Activated naive CD4-positive, alpha-beta T cell treated with anti-CD3 and anti-CD28 coated beads, Interleukin-2, amount 50 U/mL, for 16 hours (primary cell): ENCODE measurements at places on chromosomes 5 and 9.

GRCh38 chr5:59575648-59576445, 317.7 kb downstream of the PDE4D start:
- DNase-seq = no peak

- no peak for DNase-seq
Measured at GRCh38 chr5:52077941-52078815, 694.9 kb downstream of the ISL1 start.

DNA sequence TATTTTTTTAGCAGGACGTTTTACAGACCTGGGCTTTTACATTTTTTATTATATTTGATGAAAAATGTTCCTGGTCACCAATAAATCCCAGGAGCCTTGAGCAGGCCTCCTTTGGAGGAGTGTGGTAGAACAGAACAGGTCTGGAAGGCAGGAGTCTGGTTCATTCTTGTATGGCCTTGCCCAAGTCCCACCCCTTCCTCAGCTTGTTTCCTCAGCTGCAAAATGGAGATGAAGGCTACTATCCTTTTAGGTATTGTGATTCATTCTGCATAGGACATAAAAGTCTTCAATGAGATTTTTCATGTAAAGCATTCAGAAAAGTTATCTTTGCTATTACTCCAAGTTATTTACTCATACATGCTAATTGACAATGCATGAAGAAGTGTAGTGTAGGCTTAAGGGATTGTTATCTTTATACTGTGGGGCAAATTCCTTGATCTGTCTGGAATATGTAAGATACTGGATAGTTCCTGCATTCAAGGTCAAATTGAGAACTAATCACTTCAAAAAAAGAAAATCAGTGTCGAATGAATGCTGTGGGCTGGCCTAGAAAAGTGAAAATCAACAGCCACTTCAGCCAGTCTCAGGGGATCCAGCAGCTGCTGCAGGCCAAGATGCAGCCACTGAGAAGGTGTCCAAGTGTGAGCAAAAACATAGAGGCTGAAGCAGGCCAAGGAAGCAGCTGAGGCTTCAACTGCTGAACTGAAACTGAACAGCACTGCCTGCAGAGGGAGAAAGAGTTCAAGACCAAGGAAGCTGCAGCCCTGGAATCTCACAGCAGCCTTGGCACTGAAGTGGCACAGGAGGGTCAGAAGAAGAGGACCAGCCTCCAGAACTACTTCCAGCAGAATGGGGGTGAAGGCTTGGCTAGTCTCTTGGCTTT, 15.5 kb upstream of the SLC36A3 start:
- DNase-seq = no peak

DNA sequence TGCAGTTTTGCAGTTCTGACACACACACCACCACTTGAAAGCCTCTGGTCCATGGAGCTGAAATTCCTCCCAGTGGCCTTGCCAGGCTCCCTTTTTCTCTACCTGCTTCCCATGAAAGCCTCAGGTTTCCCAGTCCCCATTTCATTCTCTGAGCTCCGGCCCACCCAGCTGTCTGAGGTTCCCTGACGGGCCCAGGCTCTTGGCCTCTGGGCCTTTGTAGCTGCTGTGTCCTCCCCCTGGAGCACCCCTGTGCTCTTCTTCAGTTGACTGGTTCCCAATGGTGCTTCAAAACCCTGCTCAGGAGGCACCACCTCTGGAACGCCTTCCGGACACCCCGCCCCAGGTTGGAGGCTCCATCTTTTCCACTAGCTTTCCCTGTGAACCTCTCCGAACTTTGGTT, 155.9 kb upstream of the SHB start:
- DNase-seq = no peak

GRCh38 chr5:176817841-176818377, 7.5 kb downstream of the UNC5A start:
- DNase-seq = no peak

GRCh38 chr9:95753762-95754465, 121.6 kb upstream of the ERCC6L2 start:
- DNase-seq = no peak

GRCh38 chr5:9230355-9230754, 315.5 kb downstream of the SEMA5A start:
- DNase-seq = no peak

GRCh38 chr5:130992095-130992494, 173.0 kb downstream of the HINT1 start:
- DNase-seq = no peak

DNA sequence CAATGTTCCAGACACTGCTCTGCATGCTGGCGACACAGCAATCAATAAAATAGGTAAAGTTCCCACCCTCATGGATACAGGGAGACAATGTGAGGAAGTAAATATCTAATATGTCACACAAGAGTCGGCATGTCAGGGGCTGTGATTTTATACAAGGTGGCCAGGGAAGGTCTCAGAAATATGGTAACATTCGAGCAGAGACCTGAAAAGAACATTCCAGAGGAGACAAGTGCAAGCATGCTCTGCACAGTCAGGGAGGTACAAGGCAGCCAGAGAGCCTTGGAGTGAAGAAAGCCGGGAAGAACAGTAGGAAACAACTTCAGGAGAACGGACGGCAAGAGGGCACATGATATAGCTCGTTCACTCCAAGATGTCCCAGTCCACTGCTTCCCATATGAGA, 89.2 kb upstream of the ZNF462 start:
- no peak for DNase-seq

- no peak for DNase-seq
Measured at GRCh38 chr9:116576386-116576785, 110.7 kb upstream of the TRIM32 start.

DNA sequence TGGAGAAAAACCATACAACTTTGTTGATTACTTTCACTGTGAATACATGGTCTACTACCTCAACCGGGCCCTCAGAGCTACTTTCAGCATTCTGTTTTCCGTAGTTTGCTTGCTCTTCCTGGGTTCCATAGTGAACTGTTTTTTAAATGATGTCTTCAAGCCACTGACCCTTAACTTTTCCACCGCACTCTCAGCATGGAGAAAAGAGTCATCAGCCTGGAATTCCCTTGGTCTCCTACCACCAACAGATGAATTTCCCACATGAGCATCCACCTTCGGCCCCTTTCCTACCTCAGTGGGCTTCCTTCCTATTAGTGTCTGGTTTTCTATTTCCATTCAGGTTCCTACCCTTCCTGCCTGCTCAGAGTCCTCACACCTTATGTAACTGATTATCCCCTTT, 135.9 kb upstream of the ADAMTSL1 start:
- DNase-seq = no peak

DNA sequence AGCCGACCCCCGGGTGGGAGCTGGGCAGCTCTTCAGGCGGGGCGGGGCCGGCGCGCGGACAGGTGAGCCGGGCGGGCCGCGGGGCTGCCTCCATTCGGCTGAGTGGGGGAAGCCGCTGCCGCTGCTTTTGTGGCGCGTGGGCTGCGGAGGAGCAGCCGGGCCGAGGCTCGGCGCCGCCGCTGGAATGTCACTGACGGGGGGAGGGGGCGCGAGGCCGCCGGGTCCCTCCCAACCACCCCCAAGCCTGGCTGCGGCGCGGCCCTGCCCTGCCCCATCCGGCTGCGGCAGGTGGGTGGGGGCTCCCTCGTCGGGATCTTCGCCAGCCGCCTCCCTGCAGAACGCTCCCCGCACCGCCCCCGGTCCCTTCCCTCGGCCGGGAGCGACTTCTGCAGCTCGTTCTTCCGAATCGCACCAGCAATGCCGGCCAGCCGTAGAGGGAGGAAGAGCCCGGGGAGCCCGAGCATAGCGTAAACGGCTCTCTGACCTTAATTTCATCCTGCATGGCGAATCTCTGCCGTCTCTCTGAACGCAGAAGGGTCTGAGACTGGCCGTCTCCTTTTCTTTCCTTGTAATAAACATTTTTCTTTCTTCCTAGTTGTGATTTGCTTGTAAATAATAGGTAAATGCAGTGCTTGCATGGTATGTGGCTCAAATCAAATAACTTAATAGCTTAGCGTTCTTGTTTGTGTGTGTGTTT, 505 bp downstream of the SPTAN1 start:
- no peak for DNase-seq

GRCh38 chr5:13536933-13537332, 407.6 kb downstream of the DNAH5 start:
- no peak for DNase-seq

DNA sequence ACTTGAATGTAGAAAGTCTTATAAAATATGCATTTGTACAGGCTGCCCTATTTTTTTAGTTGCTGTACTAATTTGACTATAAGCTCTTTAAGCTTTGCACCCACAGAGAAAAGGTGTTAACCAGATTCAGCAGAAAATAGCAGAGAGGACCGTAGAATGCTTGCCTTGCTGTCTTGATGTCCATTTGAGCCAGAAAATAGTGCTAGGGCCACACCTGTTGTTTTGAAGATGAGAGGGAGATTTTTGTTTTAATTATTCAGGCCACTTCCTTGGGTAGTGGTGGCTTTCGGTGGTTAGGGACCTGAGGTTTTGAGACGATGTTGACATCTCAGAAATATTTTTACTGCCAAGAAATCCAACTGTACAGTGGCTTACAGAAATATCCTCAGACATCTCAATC, 196.0 kb downstream of the SPATA31D1 start:
- no peak for DNase-seq

GRCh38 chr9:87249029-87249428, 248.6 kb upstream of the DAPK1 start:
- no peak for DNase-seq

- no peak for DNase-seq
Measured at GRCh38 chr5:170248172-170248930, 15.6 kb downstream of the C5orf58 start.

DNA sequence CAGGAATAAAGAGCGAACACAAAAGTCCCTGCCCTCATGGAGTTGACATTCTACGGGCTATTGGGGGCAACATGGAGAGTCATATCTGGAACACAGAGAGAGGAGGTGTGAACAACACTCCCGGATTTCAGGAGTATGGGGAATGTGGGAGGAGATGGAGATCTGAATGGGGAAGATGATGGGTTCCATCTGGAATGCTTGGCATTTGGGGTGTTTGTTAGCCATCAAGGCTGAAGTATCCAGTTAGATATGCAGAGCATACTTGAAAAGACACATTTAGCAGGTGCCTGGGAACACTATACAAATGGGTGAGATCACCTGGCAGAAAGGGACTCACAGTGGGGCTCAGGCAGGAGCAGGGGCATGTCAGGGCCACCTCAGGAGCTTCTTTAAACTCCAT, 61.1 kb downstream of the EGFLAM start:
- DNase-seq = no peak

DNA sequence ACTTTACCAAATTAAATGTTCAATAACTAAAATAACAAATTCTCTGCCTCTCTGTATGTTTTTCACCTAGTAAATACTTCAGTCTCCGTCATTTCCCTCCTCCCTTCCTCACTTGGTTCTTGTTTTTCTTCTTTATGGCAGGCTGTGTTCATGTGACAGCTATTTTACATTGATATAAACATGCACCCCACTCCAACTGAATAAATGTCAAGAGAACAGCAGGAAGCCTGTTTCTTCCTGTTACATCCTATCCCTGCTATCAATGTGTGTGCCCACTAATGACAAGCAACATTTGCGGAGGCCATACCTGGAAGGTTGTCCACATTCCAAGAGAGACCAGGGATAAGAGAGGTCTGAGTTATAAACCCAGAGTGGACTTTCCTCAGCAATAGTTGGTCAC, 145.2 kb upstream of the MAST4 start:
- DNase-seq = no peak

GRCh38 chr9:135817951-135818717, 89.2 kb downstream of the CAMSAP1 start:
- DNase-seq = no peak

DNA sequence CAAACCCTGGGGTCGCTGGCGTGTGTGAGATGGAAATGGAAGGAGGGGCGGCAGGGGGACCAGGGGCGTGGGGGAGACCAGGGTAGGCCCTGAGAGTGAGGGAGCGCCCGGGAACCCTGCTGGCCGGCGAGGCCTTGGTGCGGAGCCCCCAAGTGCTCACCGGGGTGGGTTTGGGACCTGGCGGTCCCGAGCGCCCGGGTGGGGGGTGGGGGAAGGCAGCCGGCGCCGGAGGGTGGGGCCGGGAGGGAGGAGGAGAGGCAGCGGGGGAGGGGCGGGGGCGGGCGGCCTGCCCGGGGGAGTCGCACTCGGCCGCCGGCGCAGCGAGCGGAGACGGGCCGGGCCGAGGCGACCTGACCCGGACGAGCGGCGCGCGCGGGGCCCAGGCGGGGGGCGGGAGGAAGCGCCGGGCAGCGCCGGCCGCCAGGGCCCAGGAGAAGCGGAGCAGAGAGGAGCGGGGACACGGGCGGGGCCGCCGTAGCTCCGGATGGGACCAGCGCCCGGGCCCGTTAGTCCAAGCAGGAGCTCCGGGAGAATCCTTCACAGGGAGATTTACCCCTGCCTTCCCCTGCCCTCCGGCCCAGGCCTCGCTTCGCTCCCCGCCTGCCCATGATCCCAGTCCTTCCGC, at the start of gene NPR2:
TSS of gene NPR2 (plus strand) at position 295 of the 625 bp plus-strand sequence. CDS start 818 bp downstream, outside the sequence.
- no peak for DNase-seq

DNA sequence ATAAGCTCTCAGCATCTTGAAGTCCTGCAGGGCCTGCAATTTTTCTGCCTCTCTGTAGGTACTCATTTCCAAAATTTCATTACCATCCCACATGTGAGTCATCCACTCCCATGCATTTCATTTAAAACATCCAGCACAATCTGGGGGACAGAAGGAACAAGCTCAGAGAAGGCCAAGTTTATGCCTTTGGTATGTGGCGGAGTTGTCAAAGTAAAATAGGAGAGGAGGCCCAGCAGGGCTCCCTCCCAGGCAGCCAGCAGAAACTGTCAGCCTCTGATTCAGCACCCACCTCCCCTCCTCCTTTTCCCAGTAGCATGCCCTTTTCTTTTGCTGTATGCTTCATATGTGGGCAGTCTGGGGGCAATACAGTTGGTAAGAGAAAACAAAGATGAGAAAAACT, 126.4 kb upstream of the ZNF366 start:
- DNase-seq = no peak

DNA sequence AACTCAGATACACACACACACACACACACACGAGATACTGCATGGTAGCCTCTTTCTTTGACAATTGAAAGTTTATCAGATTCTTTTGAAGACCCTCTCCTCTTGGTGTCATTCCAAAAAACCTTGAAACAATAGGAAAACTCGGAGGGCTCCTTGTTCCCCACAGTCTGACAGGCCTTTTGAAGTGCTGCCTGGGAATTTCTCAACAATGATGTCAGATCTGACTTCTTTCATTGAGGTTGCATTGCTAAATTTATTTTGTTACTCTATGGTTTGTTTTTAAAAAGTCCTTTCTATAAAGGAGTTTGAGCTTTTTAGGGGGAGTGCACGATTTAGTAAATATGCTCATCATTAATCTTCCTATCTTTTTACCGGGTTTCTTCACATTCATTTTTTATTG, 583.9 kb downstream of the SEMA5A start:
- DNase-seq = no peak

DNA sequence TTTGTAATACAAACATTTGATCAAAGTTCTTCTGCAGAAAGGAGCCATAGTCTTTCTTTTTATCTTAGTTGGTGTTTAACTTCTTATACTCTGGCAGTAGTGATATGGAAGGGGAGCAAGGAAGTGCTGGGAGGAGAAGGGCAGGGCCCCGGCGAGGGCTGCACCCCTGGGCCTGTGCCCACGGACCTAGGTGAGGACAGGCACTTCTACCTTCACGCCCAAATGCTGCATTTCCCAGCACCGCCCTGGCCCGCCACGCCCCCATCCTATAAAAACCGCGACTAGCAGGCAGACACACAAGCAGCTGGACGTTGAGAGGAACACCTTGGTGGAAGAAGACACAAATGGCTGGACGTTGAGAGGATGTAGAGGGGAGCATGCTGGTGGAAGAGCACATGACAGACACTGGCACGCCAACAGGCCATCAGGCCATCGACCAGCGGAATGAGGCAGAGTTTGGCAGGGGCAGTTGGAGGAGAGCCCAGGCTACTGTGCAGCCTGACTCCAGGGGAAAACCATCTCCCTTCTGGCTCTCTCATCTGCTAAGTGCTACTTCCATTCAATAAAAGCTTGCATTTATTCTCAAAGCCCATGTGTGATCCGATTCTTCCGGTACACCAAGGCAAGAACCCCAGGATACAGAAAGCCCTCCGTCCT, 81.5 kb upstream of the C9orf72 start:
- no peak for DNase-seq
